ENCODE measurements at places on chromosomes 3 and 15. TPM values are rescaled to one million over a fixed set of nuclear protein-coding genes. Genes with fewer than 3 reads are reported as not detected.
A peak's percentile ranks its signal among the peaks of the same experiment; 100 is the strongest.

DNA sequence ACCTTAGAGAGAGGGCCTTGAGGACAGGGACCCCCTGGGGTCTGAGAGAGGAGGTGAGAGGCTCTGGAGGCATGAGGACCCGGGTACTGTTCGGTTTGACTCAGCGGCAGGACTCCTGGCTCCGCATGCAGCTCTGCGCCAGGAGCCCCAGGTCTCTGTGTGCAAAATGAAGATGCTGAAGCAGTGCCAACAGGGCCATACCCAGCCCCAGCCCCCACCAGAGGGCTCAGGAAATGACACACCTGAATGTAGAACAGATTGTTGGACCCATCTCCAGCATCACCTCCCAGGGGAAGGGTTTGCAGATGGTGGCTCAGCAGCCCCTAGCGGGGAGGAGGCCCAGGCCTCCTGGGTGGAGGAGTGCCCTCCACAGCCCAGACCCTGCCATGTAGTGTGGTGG lies 30.2 kb downstream of the EPHB3 start:
- DNase-seq, result no peak
- H3K4me1 ChIP-seq, result peaks cover 10% of the 10 kb centered on the region
- no peak overlapping the region for H3K27ac ChIP-seq
- no peaks in the 10 kb centered on the region for H3K36me3 ChIP-seq

DNA sequence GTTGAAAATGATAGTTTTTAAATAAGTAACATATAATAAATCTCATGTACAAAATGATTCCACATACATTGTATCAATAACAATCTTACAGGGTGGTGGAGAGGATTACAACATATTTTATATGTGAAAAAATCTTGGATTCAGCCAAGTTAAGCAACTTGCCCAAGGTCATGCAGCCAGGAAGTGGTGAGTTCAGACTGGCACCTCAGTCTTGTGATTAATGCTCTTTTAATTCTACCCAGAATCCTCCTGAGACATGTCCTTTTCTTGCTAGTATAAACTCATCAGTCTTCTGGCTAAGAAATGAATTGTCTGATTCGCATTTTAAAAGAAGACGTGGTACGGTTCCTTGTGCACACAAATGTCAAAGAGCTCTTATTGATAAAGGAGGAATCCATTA lies 4.5 kb upstream of the MYRIP start:
- H3K4me3 ChIP-seq, result no peak overlapping the region
- DNase-seq, result no peak
- no peak overlapping the region for H3K27ac ChIP-seq
- H3K4me1 ChIP-seq, result peaks cover 13% of the 10 kb centered on the region
- H3K27me3 ChIP-seq, result peaks cover 9% of the 10 kb centered on the region
- no peaks in the 10 kb centered on the region for H3K36me3 ChIP-seq

Gene MKRN3
- 14.2 TPM for total RNA-seq

DNA sequence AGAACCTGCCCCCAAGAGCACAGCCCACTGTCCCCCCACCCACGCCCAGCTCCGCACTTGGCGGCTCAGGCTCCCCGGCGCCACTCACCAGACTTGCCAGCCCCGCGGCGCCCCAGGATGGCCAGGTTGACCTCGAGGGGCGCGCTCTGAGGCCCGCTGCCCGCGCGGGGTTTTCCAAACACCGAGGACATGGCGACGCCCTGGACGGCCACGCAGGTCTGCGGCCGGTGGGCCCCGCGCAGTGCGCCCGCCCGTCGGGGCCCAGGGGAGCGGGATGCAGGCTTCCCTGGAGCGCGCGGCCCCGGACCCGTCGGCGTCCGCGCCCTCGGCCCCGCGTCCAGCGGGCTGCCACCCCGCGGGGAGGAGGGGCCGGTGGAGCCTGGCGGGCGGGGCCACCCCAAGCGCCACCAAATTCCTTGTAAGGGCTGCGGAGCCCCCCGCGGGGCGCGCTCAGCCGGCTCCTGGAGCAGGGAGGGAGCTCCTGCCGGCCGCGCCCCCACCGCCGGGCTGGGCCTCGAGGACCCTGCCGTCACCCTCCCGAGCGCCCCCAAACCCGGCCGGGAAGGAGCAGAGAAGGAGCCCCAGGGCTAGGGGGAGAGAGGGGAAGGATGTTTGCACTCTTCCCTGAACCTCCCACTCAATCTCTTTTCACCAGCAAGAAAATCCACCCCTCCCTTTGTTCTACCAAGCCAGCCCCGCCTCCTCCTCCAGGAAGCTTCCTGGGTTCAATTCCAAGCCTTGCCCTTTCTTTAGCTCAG lies at the start of gene RASL12:
Gene RASL12 (minus strand): TSS at position 347 of the 758 bp plus-strand sequence. CDS start 156 bp downstream, at position 191.
- H3K27ac ChIP-seq, result peak within 1 kb of the TSS; percentile 79
- peak; percentile 77 for DNase-seq
- H3K4me1 ChIP-seq, result peaks cover 61% of the 10 kb centered on the region
- H3K27me3 ChIP-seq, result peaks cover 46% of the 10 kb centered on the region
- H3K36me3 ChIP-seq, result no peaks in the 10 kb centered on the region

- no peak overlapping the region for H3K4me3 ChIP-seq
- peaks cover 23% of the 10 kb centered on the region for H3K36me3 ChIP-seq
- peaks cover 22% of the 10 kb centered on the region for H3K4me1 ChIP-seq
- DNase-seq, result no peak
- no peak overlapping the region for H3K27ac ChIP-seq
Observed at GRCh38 chr15:40696228-40696627, 1.3 kb downstream of the RAD51 start.

- H3K4me3 ChIP-seq, result no peak overlapping the region
- H3K27ac ChIP-seq, result no peak overlapping the region
- peak; percentile 90 for DNase-seq
- H3K27me3 ChIP-seq, result no peaks in the 10 kb centered on the region
- H3K4me1 ChIP-seq, result peaks cover 44% of the 10 kb centered on the region
Observed at GRCh38 chr15:41564286-41564959, 5.4 kb downstream of the TYRO3 start.

- no peak overlapping the region for H3K27ac ChIP-seq
- H3K36me3 ChIP-seq, result no peaks in the 10 kb centered on the region
- DNase-seq, result no peak
- H3K27me3 ChIP-seq, result peaks cover 17% of the 10 kb centered on the region
- no peak overlapping the region for H3K4me3 ChIP-seq
- peaks cover 16% of the 10 kb centered on the region for H3K4me1 ChIP-seq
Observed at GRCh38 chr15:66132251-66132816, 121.2 kb downstream of the MEGF11 start.

Gene IGF2BP2
- 4.0 TPM for total RNA-seq

DNA sequence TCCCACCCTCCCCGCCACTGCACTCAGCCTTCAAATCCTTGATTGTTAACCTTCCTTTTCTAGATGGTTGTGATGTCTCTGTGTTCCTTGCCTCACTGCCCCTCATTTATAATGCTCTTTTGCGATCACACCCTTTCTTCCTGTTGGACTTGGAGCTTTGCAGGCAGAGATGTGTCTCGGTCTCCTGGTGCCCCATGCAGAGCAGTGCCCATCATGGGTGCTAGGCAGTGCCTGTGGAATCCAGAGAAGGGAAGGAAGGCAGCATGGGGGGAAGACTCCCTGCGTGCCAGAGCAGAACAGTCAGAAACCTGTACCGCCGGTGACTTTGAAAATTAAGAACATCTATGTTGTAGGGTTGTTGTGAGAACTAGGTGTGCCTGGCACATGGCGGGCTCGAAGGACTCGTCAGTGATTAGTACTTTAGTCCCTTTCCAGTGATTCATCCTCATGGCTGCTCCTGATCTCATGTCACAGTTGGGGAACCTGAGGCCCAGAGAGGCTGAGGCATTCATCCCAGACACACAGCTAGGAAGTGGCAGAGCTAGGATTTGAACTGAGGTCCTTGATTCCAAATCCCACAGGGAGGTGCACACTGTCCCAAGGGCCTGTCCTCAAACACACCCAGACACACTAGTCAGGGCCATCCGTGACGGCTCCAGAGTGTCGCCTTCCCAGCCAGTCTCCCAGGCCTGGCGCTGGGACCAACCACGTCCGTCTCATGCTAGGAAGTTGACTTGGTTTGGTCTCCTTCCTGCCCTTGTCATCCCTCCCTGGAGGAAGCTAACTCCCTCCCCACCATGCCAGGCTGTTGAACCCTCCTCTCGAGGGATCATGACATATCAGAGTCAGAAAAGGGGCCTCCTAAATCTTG lies 58.3 kb downstream of the SMAD6 start:
- no peak for DNase-seq
- peaks cover 61% of the 10 kb centered on the region for H3K4me1 ChIP-seq

GRCh38 chr3:134536781-134537180 lies 50.9 kb downstream of the CEP63 start:
- DNase-seq, result no peak
- H3K27me3 ChIP-seq, result no peaks in the 10 kb centered on the region
- H3K36me3 ChIP-seq, result peaks cover 80% of the 10 kb centered on the region
- no peaks in the 10 kb centered on the region for H3K4me1 ChIP-seq

Gene CLDN18
- total RNA-seq, result 1,096 TPM

GRCh38 chr3:47583320-47584075 lies 4.8 kb upstream of the CSPG5 start:
- no peak for DNase-seq
- H3K27ac ChIP-seq, result no peak overlapping the region
- H3K27me3 ChIP-seq, result peaks cover 18% of the 10 kb centered on the region

DNA sequence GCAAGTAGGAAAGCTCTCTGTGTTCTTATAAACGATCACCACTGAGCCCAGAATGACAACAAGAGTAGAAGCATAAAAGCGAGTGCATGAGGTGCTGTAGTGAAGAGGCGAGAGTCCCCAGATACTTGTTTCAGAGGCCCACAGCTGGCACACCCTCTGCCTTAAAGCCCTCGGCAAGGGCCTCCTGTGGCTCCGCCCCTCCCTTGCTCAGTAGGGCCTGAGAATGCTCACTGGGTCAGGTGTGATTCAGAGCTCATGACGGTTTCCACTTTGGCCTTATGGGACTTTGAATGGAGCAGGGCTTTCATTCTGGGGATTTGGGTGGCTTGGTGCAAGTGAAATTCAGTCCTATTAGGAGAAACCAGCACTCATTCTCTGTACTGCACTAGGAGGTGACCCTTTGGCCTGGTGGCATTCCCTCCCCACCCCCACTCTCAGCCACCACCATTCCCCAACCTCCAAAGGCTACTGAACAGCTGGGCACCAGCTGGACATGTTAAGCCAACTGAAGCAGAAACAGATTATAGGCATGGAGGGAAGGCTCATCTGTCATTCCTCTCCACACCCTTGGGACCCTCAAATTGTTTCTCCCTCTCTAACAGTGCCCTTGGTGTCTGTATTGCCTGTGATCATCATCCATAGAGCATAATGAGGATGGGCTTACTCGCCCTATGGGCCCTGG lies 109.6 kb upstream of the CTDSPL start:
- H3K27me3 ChIP-seq, result no peaks in the 10 kb centered on the region
- no peak overlapping the region for H3K4me3 ChIP-seq
- peaks cover 33% of the 10 kb centered on the region for H3K36me3 ChIP-seq
- DNase-seq, result no peak
- no peaks in the 10 kb centered on the region for H3K4me1 ChIP-seq
- H3K27ac ChIP-seq, result no peak overlapping the region

Gene PPARG
- 27.4 TPM for total RNA-seq

Gene GADL1
- not detected for total RNA-seq

DNA sequence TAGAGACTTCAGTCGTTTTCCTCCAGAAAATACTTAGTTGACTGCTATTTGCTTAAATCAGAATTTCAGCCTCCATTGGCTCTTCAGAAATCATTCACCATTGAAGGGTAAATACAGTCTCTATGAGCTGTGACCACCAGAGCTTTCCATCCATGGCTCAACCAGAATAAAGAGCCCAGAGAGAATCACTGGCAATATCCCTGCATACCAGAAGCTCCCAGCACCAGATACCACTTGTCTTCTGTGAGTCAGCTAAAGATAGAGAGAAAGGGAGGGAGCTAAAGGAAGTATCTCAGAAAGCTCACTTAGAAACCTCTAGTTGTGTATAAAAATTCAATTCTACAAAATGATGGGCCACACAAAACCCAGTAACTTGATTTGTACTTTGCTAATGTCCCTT lies 115.2 kb upstream of the TMCO5A start:
- H3K27me3 ChIP-seq, result no peaks in the 10 kb centered on the region
- no peak overlapping the region for H3K27ac ChIP-seq
- H3K4me1 ChIP-seq, result no peaks in the 10 kb centered on the region

- H3K27me3 ChIP-seq, result no peaks in the 10 kb centered on the region
- H3K4me1 ChIP-seq, result peaks cover 33% of the 10 kb centered on the region
- no peak overlapping the region for H3K4me3 ChIP-seq
Observed at GRCh38 chr3:177589041-177589650, 391.9 kb upstream of the TBL1XR1 start.

Gene KCNMB3
- 2.0 TPM for total RNA-seq

GRCh38 chr3:81760924-81761903 lies at the start of gene GBE1:
Gene GBE1 (minus strand): TSS chr3:81761645. CDS start chr3:81761517, 128 bp downstream.
- H3K4me1 ChIP-seq, result peaks cover 14% of the 10 kb centered on the region
- H3K4me3 ChIP-seq, result peak within 1 kb of the TSS; percentile 55
- peak within 1 kb of the TSS; percentile 98 for H3K27ac ChIP-seq
- DNase-seq, result peak; percentile 96
- no peaks in the 10 kb centered on the region for H3K27me3 ChIP-seq

- DNase-seq, result no peak
- H3K27me3 ChIP-seq, result no peaks in the 10 kb centered on the region
- H3K27ac ChIP-seq, result no peak overlapping the region
- no peak overlapping the region for H3K4me3 ChIP-seq
- H3K4me1 ChIP-seq, result peaks cover 5% of the 10 kb centered on the region
- peaks cover 47% of the 10 kb centered on the region for H3K36me3 ChIP-seq
Observed at GRCh38 chr3:119524931-119525662, 26.8 kb downstream of the TIMMDC1 start.

Gene CHRM5
- total RNA-seq, result not detected

DNA sequence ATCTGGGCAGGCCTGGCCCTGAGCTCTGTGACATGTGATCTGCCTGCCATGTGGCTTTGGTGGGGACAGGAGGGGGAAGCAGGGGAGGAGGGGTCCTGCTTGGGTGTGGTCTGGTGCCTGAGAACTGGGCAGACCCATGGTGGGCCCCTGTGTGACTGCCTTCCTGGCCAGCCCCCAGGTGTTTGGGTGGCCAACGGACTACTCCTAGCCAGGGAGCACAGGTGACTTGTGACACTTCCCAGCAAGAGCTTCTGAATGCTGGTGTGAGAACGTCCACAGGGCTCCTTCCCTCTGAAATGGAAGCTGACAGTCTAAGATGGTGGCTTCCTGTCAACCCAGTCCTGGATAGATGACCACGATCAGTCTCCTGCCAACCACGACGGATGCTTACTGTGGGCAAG lies 136.1 kb upstream of the MEF2A start:
- peaks cover 21% of the 10 kb centered on the region for H3K4me1 ChIP-seq
- H3K27ac ChIP-seq, result no peak overlapping the region
- no peak overlapping the region for H3K4me3 ChIP-seq
- no peak for DNase-seq

Gene TUSC7
- total RNA-seq, result not detected

- no peaks in the 10 kb centered on the region for H3K36me3 ChIP-seq
- no peaks in the 10 kb centered on the region for H3K27me3 ChIP-seq
- peak overlapping the region; percentile 97 for H3K27ac ChIP-seq
- H3K4me3 ChIP-seq, result peak overlapping the region; percentile 81
Observed at GRCh38 chr3:168096210-168096652, 507 bp upstream of the GOLIM4 start.

GRCh38 chr15:51062736-51063135 lies 32.0 kb downstream of the TNFAIP8L3 start:
- no peak overlapping the region for H3K27ac ChIP-seq
- no peak for DNase-seq
- H3K4me1 ChIP-seq, result peaks cover 12% of the 10 kb centered on the region

Gene SLC28A2
- total RNA-seq, result 7.2 TPM

Gene CCR4
- not detected for total RNA-seq

Gene PRR20G
- not detected for total RNA-seq

Gene ALG1L2
- total RNA-seq, result not detected

GRCh38 chr3:183265157-183265642 lies 12.1 kb downstream of the B3GNT5 start:
- H3K36me3 ChIP-seq, result peaks cover 9% of the 10 kb centered on the region
- H3K27me3 ChIP-seq, result no peaks in the 10 kb centered on the region

Measured in stomach (tissue), 19 donors.